Gastroesophageal sphincter (tissue), 4 donors: ENCODE measurements at places on chromosomes 7 and 10. TPM values are rescaled to one million over a fixed set of nuclear protein-coding genes. Genes with fewer than 3 reads are reported as not detected.
A peak's percentile ranks its signal among the peaks of the same experiment; 100 is the strongest.

DNA sequence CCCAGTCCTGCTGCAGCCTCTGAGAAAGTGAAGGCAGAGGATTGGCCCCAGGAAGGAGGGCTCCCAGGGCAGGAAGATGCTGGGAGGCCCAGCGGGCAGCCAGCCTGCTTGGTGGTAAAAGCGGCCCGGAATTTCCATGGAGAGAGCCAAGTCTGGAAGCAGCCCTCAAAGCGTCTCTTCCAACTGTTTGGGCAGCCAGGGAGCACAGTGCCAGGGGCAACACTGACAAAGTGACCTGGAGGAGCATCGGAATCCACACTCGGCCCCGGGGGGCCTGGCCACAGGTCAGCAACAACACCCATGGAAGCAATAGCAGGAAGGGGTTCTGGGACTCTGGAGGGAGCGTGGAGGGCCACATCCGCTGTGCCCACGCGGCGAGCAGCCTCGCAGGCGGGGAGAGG is 63.2 kb upstream of the FGFR2 start:
- H3K27me3 ChIP-seq: no peaks in the 10 kb centered on the region
- H3K36me3 ChIP-seq: no peaks in the 10 kb centered on the region
- H3K4me1 ChIP-seq: peaks cover 14% of the 10 kb centered on the region

DNA sequence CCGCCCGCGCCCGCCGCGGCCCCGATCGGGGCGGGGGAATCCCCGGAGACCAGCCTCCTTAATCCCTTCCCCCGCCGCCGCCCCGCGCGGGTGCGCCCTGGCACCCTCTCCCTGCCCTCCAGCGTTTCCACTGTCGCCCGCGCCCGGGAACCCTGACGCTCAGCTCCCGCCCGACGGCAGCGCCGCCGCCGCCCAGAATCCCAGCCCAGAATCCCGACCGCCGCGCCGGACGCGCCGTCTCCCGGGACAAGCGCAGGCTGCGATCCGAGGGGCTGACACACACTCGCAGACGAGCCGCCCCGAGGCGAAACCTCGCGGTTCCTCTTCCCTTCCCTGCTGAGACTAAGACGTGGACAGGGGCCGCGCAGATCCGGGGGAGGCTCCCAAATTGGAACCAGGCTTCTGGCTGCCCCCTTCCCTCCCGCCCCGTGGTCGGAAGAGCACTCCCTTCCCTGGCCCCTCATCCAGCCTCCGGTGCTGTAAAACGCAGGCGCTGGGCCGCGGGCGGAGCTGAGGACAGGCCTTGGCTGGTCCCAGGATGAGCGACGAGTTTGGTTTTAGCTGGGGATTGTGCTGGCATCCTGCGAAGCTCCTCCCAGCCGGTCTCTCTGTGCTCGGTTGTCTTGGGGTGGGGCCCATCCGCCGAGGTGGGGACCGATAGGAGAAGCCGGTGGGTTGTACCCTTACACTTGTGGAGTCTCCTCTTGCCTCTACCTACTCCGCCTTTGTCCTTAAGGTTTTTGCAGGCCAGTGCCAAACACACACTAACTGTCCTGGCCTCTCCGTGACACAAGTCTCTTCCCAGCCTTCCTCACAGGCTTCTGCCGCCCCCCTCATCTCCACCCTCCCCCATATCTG is 1.1 kb downstream of the MARVELD1 start:
- no peaks in the 10 kb centered on the region for H3K27me3 ChIP-seq
- peak overlapping the region; percentile 56 for H3K4me3 ChIP-seq
- H3K4me1 ChIP-seq: peaks cover 58% of the 10 kb centered on the region
- H3K36me3 ChIP-seq: no peaks in the 10 kb centered on the region
- H3K27ac ChIP-seq: peak overlapping the region; percentile 99
- peak; percentile 70 for ATAC-seq

The PDZD8 gene
- total RNA-seq: 38.1 TPM

- peaks cover 3% of the 10 kb centered on the region for H3K4me1 ChIP-seq
- H3K27ac ChIP-seq: no peak overlapping the region
- no peaks in the 10 kb centered on the region for H3K36me3 ChIP-seq
Observed at GRCh38 chr7:43754596-43754995, 3.9 kb upstream of the BLVRA start.

GRCh38 chr7:102992938-102993717 is 80.3 kb downstream of the LRRC17 start:
- H3K4me1 ChIP-seq: no peaks in the 10 kb centered on the region
- H3K36me3 ChIP-seq: no peaks in the 10 kb centered on the region
- no peaks in the 10 kb centered on the region for H3K27me3 ChIP-seq
- peak; percentile 81 for ATAC-seq
- H3K27ac ChIP-seq: peak overlapping the region; percentile 49

The PNLIP gene
- total RNA-seq: not detected

The SLC39A12 gene
- not detected for total RNA-seq

- no peak for ATAC-seq
- H3K4me1 ChIP-seq: no peaks in the 10 kb centered on the region
- no peaks in the 10 kb centered on the region for H3K36me3 ChIP-seq
- H3K4me3 ChIP-seq: peak overlapping the region; percentile 8
Observed at GRCh38 chr7:115676080-115676479, 354.5 kb downstream of the TFEC start.

DNA sequence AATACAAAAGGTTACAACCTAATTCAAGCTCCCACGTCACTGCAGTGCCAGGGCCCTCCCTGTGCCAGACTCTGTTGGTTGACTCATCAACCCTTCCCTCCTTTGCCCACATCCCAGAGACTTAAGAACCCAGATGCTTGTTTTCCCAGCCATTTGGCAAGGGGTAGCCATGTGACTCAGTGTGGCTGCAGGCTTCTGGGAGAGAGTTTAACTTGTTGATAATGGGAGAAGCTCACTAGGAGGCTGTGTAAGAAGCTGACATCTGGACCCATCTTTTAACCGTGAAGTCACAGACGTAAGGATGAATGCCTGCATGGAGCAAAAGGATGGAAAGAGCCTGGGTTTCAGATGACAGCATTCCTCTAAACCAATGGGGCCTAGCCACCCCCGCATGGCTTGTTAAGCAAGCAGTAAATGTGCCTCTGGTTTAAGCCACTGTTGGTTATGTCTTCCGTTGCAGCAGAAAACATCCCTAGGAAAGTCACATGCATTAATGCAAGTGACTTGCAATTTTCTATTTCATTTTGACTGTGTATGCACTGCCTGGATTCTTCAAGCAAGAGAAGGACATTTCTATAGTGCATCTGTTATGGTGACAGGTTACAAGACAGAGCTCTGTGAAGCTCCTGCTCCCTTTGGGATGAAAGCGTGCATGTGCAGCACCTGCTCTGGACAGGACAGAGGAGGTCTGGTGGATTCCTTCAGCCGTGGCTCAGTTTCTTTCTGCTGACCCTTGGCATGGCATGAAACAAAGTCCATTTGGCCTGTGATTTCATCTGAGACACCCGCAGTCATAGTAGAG is 57.5 kb upstream of the CREB5 start:
- H3K27me3 ChIP-seq: no peaks in the 10 kb centered on the region
- H3K27ac ChIP-seq: no peak overlapping the region
- no peaks in the 10 kb centered on the region for H3K4me1 ChIP-seq

GRCh38 chr7:158313931-158314330 is 273.7 kb downstream of the PTPRN2 start:
- no peak overlapping the region for H3K4me3 ChIP-seq
- peaks cover 35% of the 10 kb centered on the region for H3K27me3 ChIP-seq
- H3K4me1 ChIP-seq: no peaks in the 10 kb centered on the region
- no peak for ATAC-seq
- no peaks in the 10 kb centered on the region for H3K36me3 ChIP-seq

The TRPV6 gene
- total RNA-seq: not detected

The KIF11 gene
- total RNA-seq: 0.47 TPM

The TSPAN15 gene
- 66.7 TPM for total RNA-seq

- no peaks in the 10 kb centered on the region for H3K27me3 ChIP-seq
- ATAC-seq: no peak
- no peak overlapping the region for H3K27ac ChIP-seq
- H3K4me1 ChIP-seq: no peaks in the 10 kb centered on the region
- no peaks in the 10 kb centered on the region for H3K36me3 ChIP-seq
- H3K4me3 ChIP-seq: no peak overlapping the region
Observed at GRCh38 chr7:101846800-101847538, 29.5 kb downstream of the CUX1 start.

DNA sequence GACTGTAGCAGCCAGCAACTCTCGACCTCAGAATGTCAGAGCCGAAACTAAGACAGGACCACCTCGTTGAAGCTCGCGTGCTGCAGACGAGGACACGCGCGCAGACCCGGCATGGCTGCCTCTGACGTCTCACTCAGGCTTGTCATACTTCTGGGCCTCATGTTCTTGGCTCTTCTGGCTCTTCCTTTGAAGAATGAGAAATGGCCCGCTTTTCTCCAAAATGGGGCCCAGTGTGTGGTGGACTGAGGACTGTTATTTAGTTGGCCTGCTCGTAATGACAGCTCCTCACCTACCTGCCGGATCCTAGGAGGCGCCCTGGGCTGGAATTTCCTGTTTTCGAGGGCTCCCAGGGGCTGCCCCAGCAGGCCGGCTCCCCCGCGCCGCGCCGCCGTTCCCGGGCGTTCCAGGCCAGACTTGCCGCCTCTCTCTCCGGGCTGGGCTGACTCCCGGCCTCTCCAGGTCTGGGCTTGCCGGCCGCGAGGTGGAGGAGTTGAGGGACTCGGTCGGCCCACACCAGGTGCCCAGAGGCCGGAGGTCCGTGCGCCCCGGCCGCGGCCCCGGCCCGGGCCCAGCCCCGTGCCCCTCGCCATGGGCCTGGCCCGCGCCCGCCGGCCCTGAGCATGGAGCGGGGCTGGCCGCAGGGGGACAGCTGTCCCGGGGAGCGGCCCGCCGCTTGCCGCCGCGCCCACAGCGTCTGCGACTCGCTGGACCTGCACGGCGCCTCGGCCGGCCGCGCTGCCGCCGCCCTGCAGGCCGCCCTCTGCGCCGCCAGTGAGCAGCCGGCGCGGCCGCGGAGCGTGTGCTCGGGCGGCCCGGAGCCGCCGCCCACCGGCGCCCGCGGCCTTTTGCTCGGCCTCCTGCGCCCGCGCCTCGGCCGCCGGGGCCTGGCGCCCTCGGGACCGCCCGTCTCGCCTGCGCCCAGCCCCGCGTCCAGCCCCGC is 28.1 kb downstream of the AGAP3 start:
- no peak overlapping the region for H3K27ac ChIP-seq
- no peaks in the 10 kb centered on the region for H3K27me3 ChIP-seq
- no peak overlapping the region for H3K4me3 ChIP-seq
- H3K4me1 ChIP-seq: no peaks in the 10 kb centered on the region
- peak; percentile 2 for ATAC-seq
- no peaks in the 10 kb centered on the region for H3K36me3 ChIP-seq

- no peak overlapping the region for H3K4me3 ChIP-seq
- no peak overlapping the region for H3K27ac ChIP-seq
- no peaks in the 10 kb centered on the region for H3K36me3 ChIP-seq
- no peak for ATAC-seq
- H3K27me3 ChIP-seq: no peaks in the 10 kb centered on the region
- no peaks in the 10 kb centered on the region for H3K4me1 ChIP-seq
Observed at GRCh38 chr7:102093599-102094315, 192.9 kb upstream of the SH2B2 start.

- no peaks in the 10 kb centered on the region for H3K36me3 ChIP-seq
- H3K4me1 ChIP-seq: no peaks in the 10 kb centered on the region
- no peak overlapping the region for H3K27ac ChIP-seq
- H3K27me3 ChIP-seq: no peaks in the 10 kb centered on the region
- no peak for ATAC-seq
Observed at GRCh38 chr10:98236862-98237261, 31.1 kb downstream of the LOXL4 start.

- ATAC-seq: no peak
- H3K36me3 ChIP-seq: no peaks in the 10 kb centered on the region
- H3K4me1 ChIP-seq: no peaks in the 10 kb centered on the region
- H3K4me3 ChIP-seq: no peak overlapping the region
- H3K27ac ChIP-seq: no peak overlapping the region
Observed at GRCh38 chr7:65475734-65476319, 102.2 kb downstream of the ZNF92 start.

DNA sequence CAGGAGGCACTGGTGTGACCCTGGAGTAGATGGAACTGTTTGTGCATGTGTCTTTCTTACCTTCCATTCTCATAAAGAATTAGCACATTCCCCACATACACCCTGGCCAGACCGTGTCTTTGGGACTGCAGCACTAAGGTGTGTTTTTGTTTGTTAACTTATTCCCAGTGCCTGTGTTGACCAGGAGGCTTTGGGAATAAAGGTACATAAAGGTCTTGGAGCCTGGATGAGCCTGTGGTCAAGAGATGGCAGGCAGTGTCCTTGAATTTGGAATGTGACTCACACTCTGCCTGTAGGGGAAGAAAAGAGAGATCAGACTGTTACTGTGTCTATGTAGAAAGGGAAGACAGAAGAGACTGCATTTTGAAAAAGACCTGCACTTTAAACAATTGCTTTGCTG is 137.6 kb downstream of the LYZL1 start:
- ATAC-seq: no peak
- H3K36me3 ChIP-seq: no peaks in the 10 kb centered on the region
- H3K4me3 ChIP-seq: no peak overlapping the region
- H3K27me3 ChIP-seq: no peaks in the 10 kb centered on the region
- H3K4me1 ChIP-seq: no peaks in the 10 kb centered on the region

- peak overlapping the region; percentile 68 for H3K27ac ChIP-seq
- peaks cover 31% of the 10 kb centered on the region for H3K36me3 ChIP-seq
- ATAC-seq: no peak
- no peaks in the 10 kb centered on the region for H3K27me3 ChIP-seq
- H3K4me1 ChIP-seq: peaks cover 33% of the 10 kb centered on the region
Observed at GRCh38 chr7:130982160-130982638, 248.2 kb upstream of the KLF14 start.

- no peak overlapping the region for H3K4me3 ChIP-seq
- H3K27me3 ChIP-seq: no peaks in the 10 kb centered on the region
- H3K36me3 ChIP-seq: peaks cover 73% of the 10 kb centered on the region
- H3K4me1 ChIP-seq: peaks cover under 1% of the 10 kb centered on the region
Observed at GRCh38 chr10:96556003-96556402, 30.8 kb downstream of the TM9SF3 start.

DNA sequence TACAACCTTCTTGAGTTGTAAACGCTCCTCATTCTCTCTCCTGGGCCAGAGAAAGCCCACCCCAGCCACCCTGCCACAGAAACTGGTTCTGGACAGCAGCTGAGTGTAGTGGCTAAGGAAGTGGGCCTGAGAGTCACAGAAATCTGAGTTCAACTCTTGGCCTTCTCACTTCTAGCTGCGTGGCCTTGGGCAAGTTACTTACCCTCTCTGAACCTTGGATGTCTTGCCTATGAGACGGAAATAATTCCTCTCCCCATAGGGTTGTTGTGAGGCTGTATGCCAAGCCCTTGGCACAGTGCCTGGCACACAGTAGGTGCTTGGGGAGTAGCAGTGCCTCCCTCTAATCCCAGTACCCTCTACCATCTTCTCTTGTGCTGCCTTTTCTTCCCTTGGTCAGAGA is 51.5 kb downstream of the ADAMTS14 start:
- H3K4me3 ChIP-seq: no peak overlapping the region
- no peaks in the 10 kb centered on the region for H3K36me3 ChIP-seq
- no peak overlapping the region for H3K27ac ChIP-seq

DNA sequence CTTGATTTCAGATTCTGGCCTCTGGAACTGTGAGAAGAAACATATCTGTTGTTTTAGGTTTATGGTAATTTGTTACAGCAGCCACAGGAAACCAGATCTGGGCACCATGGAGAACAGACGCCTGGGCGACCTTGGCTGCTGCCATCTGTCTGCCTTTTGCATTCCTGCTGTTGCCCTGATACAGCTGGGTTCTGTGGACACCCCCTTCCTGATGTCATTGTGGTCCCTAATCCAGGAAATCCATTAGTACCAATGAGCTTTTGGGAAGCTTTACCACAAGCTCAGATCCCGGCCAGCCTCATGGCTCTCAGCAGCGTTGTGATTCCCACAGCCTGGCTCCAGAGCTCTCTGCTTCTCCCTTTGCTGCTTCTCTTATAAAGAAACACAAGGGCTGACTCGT is 174.2 kb upstream of the NPS start:
- H3K27me3 ChIP-seq: no peaks in the 10 kb centered on the region
